Right ventricle myocardium superior (tissue), 1 donor: ENCODE measurements at places on chromosomes 13 and 19.
A peak's percentile ranks its signal among the peaks of the same experiment; 100 is the strongest.

GRCh38 chr19:46499692-46500091 lies 4.0 kb upstream of the PNMA8B start:
- no peak for DNase-seq

- DNase-seq, result peak; percentile 49
These were observed 491 bp downstream of the ZNF525 start for GRCh38 chr19:53365899-53366493.

DNA sequence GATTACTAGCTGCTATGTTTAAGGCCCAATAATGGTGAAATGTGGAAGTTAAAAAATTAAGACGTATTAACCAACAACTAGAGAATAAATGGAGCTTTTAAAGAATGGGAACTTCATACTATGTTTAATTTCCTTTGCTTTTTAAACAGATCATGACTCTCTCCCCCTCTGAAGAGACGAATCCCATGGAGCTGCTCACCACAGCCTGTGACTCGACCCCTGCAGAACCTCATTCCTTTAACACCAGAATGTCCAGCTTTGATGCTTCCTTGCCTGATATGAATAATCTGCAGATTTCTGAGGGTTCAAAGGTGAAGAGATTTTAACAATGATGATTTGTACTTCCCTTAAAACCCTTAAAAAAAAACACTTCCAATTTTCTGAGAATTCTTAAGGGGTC lies 53.0 kb downstream of the ZAR1L start:
- no peak for DNase-seq

- no peak for DNase-seq
These were observed 13.6 kb upstream of the GPI start for GRCh38 chr19:34351382-34351826.

DNA sequence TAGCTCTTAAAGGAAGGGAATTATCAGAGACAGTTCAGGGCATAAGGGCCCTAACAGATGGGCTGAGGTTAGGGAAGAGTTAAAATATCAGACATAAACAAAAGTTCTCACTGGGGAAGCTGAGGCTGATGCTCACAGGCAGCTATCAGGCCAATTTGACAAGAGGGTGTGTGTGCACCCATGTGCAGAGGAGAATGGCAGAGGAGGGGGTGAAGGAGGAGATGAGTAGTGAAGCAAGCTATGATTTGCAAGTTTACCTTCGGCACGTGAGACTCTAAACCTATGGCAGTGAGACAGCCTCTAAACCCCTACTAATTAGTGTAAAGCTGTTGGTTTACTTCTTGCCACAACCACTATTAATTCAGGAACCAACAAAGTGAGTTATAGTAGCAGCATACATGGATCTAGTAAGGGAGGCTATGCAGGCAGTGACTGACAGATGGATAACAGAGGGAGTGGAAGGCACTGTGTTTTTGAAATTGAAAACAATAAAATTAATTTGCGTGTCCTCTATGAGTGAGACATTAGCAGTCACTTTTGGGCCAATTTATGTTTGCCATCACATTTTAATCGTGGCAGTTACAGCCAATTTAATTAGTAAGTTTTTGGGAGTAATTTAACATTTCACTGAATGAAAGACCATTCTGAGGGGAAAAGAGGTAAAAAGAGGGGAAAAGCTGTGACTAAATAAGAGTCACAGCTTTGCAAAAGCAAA lies 99.6 kb upstream of the HTR2A start:
- no peak for DNase-seq
